ENCODE measurements at places on chromosomes 7 and 10. TPM values are rescaled to one million over a fixed set of nuclear protein-coding genes. Genes with fewer than 3 reads are reported as not detected.

DNA sequence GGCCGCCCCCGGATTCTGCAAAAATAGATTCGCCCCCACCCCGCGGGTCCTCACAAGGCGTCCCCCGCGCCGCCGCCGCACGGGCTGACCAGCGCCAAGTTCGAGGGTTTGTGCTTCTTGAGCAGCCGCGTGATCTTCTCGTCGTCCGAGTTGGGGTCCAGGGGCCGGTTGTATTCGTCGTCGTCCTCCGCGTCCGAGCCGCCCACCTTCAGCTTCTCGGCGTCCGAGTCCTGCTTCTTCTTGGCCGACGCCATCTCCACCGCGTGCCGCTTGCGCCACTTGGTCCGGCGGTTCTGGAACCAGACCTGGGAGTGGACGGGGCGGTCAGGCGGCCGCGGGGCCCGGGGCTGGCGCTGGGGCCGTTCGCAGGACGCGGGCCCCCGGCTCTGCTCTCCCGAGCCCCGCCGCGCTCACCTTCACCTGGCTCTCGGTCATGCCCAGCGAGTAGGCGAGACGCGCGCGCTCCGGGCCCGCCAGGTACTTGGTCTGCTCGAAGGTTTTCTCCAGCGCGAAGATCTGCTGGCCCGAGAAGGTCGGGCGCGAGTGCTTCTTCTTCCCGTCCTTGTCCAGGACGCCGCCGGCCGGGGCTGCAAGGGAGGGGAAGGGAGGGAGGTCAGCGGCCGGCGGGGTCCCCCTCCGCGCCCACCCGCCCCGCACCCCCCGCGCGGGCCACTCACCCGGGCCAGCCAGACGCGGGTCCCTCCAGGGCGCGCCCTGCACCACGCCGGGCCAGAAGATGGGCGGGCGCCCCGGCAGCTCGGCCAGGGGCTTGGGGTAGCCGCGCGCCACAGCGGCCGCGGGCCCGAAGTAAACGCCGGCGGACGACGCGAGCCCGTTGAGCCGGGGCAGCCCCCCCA is 853 bp downstream of the NKX6-2 start:
- no peak for DNase-seq
- H3K27me3 ChIP-seq: peaks cover 11% of the 10 kb centered on the region
- H3K4me3 ChIP-seq: no peak overlapping the region
- H3K4me1 ChIP-seq: no peaks in the 10 kb centered on the region
- H3K36me3 ChIP-seq: peaks cover 37% of the 10 kb centered on the region

DNA sequence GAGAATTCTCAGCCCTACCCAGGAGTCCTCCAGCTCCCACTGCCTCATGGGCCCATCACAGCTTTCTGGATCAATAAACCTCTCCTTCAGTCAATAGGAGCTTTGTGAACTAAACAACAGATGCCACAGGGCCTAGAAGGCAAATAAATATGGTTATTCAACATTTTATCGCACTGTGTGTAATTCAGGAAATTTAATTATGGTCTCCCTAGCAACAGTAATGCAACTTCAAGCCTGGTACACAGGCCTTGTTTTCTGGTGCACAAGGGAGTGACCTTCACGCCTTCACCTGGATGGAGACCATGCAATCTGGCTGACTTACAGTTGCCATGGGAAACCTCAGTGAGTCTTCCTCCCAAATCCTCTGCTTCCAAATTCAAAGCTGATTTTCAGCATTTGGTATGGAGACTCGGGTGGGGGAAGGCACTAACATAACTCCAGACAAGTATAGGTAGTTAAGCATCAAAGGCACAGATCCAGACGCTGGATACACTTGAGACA is 441.0 kb upstream of the NPVF start:
- no peak overlapping the region for H3K27ac ChIP-seq
- no peaks in the 10 kb centered on the region for H3K36me3 ChIP-seq
- no peak for DNase-seq

- peak overlapping the region; percentile 65 for H3K27ac ChIP-seq
- no peaks in the 10 kb centered on the region for H3K36me3 ChIP-seq
- no peaks in the 10 kb centered on the region for H3K27me3 ChIP-seq
Observed at GRCh38 chr7:50226669-50227068, 77.8 kb upstream of the IKZF1 start.

- no peaks in the 10 kb centered on the region for H3K36me3 ChIP-seq
- no peak overlapping the region for H3K27ac ChIP-seq
- H3K4me1 ChIP-seq: peaks cover 2% of the 10 kb centered on the region
- H3K27me3 ChIP-seq: no peaks in the 10 kb centered on the region
Observed at GRCh38 chr10:88457660-88458059, 125.5 kb downstream of the RNLS start.

DNA sequence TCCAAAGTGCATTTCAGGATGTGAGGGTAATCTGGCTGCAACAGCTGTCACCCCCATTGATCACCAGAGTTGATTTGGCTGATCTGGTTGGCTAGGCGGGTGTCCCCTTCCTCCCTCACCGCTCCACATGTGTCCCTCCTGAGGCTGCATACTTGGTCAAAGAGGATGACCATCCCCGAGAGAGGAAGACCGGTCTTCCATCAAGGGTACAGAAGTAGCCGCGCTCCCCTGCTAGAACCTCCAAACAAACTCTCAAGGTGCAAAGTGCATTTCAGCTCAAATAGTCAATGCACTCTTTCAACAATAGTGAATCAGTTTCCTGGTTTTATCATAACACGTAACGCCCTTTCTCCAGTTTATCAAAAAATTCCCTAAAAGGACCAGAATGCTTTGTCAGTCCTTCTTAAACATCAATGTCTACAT is 44.6 kb downstream of the CARD11 start:
- peaks cover 42% of the 10 kb centered on the region for H3K4me1 ChIP-seq
- H3K36me3 ChIP-seq: peaks cover 41% of the 10 kb centered on the region
- no peaks in the 10 kb centered on the region for H3K27me3 ChIP-seq
- DNase-seq: no peak
- H3K27ac ChIP-seq: peak overlapping the region; percentile 55

DNA sequence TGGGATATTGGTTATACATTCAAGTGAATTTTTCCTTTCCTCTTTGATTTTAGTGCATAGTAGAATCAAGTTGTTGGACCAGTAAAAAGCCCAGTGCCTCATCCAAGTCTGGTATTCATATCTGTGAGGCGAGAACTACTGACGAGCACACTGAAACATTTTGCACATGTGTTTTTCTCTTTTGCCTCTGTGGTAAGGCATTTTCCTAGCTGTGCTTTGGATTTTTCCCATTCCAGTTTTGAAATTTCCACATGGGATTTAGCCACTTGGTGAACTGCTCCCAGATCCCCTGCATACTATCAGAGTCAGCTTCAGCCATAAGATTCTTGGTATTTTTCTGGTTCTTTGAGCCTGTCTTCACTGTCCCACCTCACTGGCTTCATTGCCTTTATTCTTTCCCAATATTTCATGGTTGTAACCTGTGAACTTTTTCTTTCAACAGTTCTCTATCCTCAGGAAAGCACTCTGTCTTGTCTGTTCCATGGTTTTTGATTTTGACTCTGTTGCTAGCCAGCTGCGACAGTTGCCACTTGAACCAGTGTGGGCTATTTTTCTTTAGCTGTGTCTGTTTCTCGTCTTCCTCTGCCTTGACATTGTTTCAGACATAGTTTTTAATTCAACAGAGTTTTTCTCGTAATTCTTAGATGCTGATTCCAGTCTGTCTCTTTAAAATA is 239.0 kb downstream of the REEP3 start:
- no peaks in the 10 kb centered on the region for H3K4me1 ChIP-seq
- H3K36me3 ChIP-seq: no peaks in the 10 kb centered on the region
- no peak overlapping the region for H3K4me3 ChIP-seq

- H3K36me3 ChIP-seq: peaks cover 26% of the 10 kb centered on the region
- H3K4me3 ChIP-seq: no peak overlapping the region
- no peak overlapping the region for H3K27ac ChIP-seq
- no peaks in the 10 kb centered on the region for H3K4me1 ChIP-seq
- no peak for DNase-seq
Observed at GRCh38 chr7:111198255-111198654, 107.3 kb downstream of the LRRN3 start.

GRCh38 chr7:151087245-151088018 is 1.2 kb downstream of the AGAP3 start:
- peaks cover 3% of the 10 kb centered on the region for H3K36me3 ChIP-seq
- peaks cover 26% of the 10 kb centered on the region for H3K4me1 ChIP-seq
- peak overlapping the region; percentile 88 for H3K4me3 ChIP-seq
- peak overlapping the region; percentile 84 for H3K27ac ChIP-seq

DNA sequence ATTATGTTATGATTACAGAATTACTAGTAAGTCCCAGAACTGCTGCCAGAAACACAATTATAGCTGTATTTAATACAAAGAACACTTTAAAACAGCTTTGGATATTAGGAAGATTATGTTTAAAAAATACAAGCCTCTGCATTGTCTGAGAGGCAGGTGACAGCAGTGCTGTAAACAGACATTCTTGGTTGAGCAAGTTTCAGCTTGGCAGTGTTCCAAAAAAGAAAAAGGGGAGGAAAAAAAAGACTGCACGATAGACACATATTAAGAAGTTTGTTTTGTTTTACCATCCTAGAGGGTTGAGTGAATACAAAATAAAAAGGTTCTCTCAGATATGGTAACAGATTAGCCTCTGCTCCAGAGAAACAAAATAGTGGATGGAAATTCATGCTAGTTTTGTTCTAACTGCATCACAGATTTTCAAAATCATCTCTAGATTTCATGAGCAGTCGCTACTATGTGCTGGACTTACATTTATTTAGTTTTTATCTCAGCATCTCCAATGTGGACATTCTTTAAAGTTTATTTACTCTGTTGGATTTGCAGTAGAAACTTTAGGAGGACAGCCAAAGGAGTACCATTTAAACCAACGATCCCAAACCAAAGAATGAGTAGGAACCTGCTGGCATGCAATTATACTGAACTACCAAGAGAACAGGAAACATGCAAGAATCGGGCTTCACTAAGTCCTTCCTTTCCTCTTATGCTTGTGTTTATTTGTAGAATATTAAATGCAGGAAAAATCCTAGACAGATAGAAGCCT is 9.0 kb downstream of the FAM204A start:
- no peak for DNase-seq
- peaks cover 22% of the 10 kb centered on the region for H3K4me1 ChIP-seq
- no peak overlapping the region for H3K27ac ChIP-seq
- peaks cover 83% of the 10 kb centered on the region for H3K36me3 ChIP-seq
- no peak overlapping the region for H3K4me3 ChIP-seq

DNA sequence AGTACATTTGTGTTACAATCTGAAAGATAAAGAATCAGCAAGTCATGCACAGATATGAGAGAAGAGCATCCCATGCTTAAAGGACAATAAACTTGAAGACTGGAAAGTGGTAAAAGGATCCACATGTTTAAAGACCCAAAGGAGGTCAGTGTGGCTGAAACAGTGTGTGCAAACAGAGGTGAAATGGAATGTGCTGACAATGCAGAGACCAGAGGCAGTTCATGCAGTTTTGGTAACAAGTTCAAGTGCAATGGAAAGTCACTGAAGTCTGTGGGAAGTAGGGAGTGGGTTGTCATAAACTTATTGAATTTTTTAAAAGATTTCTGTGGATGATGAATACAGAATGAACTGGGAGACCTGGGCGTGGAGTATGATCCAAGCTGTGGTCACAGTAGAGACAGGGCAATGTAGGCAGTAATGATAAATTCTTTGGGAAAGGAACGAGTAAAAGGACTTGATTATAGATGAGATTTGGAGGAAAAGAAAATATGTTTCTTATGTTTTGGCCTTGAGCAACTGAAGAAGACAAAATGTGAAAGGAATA is 408.0 kb downstream of the HGF start:
- no peak overlapping the region for H3K27ac ChIP-seq
- no peaks in the 10 kb centered on the region for H3K36me3 ChIP-seq
- no peaks in the 10 kb centered on the region for H3K4me1 ChIP-seq

GRCh38 chr10:7107285-7107684 is 303.5 kb downstream of the SFMBT2 start:
- no peak overlapping the region for H3K27ac ChIP-seq
- H3K36me3 ChIP-seq: peaks cover 3% of the 10 kb centered on the region
- H3K4me3 ChIP-seq: no peak overlapping the region
- H3K27me3 ChIP-seq: no peaks in the 10 kb centered on the region
- DNase-seq: no peak

- H3K27me3 ChIP-seq: peaks cover 20% of the 10 kb centered on the region
- peaks cover 1% of the 10 kb centered on the region for H3K4me1 ChIP-seq
- no peak for DNase-seq
- no peak overlapping the region for H3K27ac ChIP-seq
- H3K4me3 ChIP-seq: no peak overlapping the region
Observed at GRCh38 chr10:114362826-114363355, 41.4 kb downstream of the AFAP1L2 start.

- DNase-seq: no peak
- H3K4me1 ChIP-seq: peaks cover 22% of the 10 kb centered on the region
- no peaks in the 10 kb centered on the region for H3K36me3 ChIP-seq
- H3K27me3 ChIP-seq: peaks cover 13% of the 10 kb centered on the region
Observed at GRCh38 chr10:4833286-4833685, 7.3 kb downstream of the AKR1E2 start.

- H3K27me3 ChIP-seq: no peaks in the 10 kb centered on the region
- H3K27ac ChIP-seq: no peak overlapping the region
- H3K36me3 ChIP-seq: peaks cover 22% of the 10 kb centered on the region
- peaks cover 2% of the 10 kb centered on the region for H3K4me1 ChIP-seq
- no peak for DNase-seq
Observed at GRCh38 chr10:11510736-11511135, 100.7 kb downstream of the USP6NL start.

- peaks cover 4% of the 10 kb centered on the region for H3K36me3 ChIP-seq
- no peak overlapping the region for H3K4me3 ChIP-seq
- no peak for DNase-seq
- H3K27ac ChIP-seq: no peak overlapping the region
- peaks cover 2% of the 10 kb centered on the region for H3K4me1 ChIP-seq
Observed at GRCh38 chr10:72375173-72375572, 20.5 kb upstream of the DNAJB12 start.

DNA sequence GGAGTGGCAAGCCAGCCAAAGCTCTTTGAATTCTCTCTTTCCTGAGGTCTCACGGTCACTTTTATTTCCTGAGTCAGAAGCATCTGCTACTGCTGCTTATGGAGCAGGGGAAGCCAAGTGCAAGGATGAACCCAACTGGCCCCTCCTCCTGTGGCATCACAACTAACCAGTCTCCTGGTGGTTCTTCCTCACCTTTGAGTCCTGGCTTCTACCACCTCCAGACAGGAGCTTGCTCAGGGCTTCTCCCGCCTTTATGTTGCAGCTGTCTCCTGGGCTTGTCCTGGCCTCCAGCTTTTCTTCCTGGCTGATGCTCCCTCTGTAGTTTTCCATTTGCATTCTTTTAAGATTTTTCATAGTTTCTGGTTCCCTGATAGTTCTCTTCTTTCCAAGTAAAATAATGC is 349.7 kb upstream of the NRP1 start:
- H3K36me3 ChIP-seq: no peaks in the 10 kb centered on the region
- DNase-seq: no peak
- no peak overlapping the region for H3K4me3 ChIP-seq
- H3K27me3 ChIP-seq: no peaks in the 10 kb centered on the region

GRCh38 chr10:93097386-93097785 is 23.7 kb downstream of the CYP26A1 start:
- H3K36me3 ChIP-seq: no peaks in the 10 kb centered on the region
- no peak for DNase-seq
- no peak overlapping the region for H3K27ac ChIP-seq
- peaks cover 2% of the 10 kb centered on the region for H3K27me3 ChIP-seq

GRCh38 chr10:94287336-94287735 is 75.4 kb downstream of the NOC3L start:
- no peak overlapping the region for H3K4me3 ChIP-seq
- H3K36me3 ChIP-seq: no peaks in the 10 kb centered on the region
- no peak overlapping the region for H3K27ac ChIP-seq
- H3K4me1 ChIP-seq: no peaks in the 10 kb centered on the region
- DNase-seq: no peak

Gene CYP3A7
- polyA plus RNA-seq: not detected

Gene TLX1
- polyA plus RNA-seq: not detected

Gene ALOX5
- 0.29 TPM for polyA plus RNA-seq

Gene OPN1SW
- polyA plus RNA-seq: not detected

Gene ATXN7L1
- 12.7 TPM for polyA plus RNA-seq

Gene PRSS1
- not detected for polyA plus RNA-seq

Gene AVPI1
- polyA plus RNA-seq: 3.2 TPM

Gene FAM25A
- polyA plus RNA-seq: not detected

Gene NPFFR1
- polyA plus RNA-seq: not detected

Gene FAM131B
- polyA plus RNA-seq: 0.44 TPM

Gene WEE2
- not detected for polyA plus RNA-seq

Gene MARVELD1
- 0.06 TPM for polyA plus RNA-seq
